NCI-H526 (cell line): ENCODE measurements at places on chromosomes 1 and 21.
A peak's percentile ranks its signal among the peaks of the same experiment; 100 is the strongest.

DNA sequence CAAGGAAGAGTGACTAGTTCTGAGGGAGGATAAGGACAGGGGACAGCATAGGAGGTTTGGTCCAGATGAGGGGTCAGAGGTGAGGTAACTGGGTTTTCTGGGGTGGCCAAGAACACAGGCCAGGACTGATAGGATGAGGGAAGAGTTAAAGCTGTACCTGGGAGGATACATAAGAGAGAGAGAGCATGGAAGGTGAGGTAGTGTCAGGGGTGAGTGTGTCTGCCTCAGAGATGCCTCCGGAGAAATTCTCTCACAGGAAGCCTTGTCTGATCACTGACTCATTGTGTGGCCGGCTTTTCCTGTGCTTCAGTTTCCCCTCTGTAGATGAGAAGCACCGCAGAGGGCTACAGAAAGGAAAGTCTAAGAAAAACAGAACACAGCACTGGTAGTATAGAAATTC is 40.2 kb downstream of the FASLG start:
- DNase-seq, result no peak

- no peak for DNase-seq
Observed at GRCh38 chr1:210841926-210842625, 291.9 kb downstream of the KCNH1 start.

GRCh38 chr1:181163662-181164061 is 75.2 kb downstream of the IER5 start:
- DNase-seq, result no peak

GRCh38 chr1:87728169-87728568 is 399.5 kb downstream of the LMO4 start:
- no peak for DNase-seq

DNA sequence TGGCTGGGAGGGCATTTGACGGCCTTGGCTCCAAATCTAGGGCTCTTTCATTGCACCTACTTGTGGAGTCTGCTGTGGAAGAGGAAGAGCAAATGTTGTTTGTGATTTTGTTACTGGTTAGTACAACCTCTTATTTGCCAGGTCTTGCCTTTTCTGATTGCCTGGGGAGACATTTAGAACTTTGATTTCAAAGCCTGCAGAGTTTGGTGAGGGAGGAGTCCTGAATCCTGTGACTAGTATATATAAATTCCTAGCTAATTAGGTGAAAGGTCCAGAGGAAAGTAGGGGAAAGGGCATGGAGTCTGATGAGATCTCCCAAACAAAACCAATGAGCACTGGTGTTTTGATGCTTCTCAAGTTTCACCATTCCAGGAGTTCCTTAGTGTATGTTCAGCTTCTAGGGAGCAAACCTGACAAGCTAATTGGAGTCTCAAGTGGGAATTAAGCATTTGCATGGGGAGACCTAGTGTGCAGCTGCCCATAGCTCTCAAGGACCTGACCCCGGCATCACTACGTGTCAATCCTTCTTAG is 5.1 kb upstream of the HMGCS2 start:
- DNase-seq, result peak; percentile 9

DNA sequence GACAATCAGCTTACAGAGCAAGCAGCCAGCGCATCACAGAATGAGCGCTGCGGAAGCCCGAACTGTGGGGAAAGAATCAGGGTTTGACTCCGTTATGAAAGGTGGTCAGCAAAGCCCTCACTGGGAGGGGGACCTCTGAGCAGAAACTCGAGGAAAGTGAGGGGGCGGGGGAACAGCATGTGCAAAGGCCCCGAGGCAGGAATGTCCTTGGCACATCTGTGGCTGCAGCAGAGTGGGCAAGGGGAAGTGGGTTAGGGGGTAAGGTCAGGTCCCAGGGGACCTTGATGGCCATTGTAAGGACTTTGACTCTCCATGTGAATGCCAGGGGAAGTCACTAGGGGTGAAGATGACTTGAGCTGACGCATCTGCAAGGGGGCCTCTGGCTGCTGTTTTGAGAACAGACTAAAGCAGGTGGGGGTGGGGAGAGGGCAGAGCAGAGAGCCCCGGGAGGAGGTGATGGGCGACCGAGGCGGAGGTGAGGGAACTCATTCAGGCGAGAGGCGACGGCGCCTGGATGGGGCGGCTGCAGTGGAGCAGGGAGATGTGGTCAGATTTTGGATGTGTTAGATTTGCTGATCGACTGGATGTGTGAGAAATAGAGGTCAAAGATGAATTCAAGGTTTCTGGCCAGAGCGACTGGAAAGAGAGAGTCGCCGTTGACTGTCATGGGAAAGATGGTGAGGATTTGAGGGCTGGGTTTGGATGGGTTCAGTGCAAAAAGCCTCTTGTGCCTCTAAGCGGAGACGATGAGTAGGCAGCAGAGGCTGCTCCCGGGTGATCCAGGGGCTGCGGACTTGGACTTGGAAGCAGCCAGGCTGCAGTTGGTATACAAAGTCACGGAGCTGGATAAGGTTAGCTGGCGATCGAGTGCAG is 108.0 kb upstream of the ZBTB40 start:
- DNase-seq, result no peak

GRCh38 chr21:45556645-45557615 is 14.7 kb upstream of the SLC19A1 start:
- no peak for DNase-seq

DNA sequence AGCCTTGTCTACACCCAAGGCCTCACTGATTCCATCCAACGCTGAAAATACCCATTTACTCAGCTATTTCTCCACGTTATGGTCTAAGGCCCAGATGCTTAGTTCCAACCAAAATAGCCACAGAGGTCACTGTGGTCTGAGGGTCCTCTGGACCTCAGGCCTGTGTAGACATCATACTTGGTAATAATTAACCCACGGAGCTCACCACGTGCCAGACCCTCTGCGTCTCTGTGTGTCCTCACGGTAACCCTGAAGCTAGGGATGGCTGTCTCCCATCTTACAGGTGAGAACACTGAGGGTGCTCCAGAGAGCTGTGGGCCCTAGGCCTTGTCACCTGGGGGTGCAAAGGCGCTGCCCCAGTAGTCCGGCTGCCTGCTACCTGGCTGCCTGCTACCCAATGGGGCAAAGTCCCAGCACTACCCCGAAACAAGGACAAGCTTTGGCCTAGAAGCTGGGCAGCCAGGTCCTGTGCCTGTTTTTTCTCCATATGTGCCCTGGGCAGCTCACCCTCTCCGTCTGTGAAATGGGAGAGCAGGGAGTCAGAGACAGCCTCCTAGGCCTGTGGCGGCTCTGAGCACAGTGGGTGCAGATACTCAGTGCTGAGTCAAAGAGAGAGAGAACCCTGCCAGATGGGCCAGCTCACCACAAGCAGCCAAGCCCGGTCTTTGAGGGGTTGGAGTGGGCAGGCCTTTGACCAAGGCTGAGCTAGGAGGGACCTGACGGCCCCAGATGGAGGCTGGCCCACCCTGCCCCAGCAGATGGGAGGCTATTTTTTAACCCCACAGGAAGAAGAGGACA is 17.0 kb upstream of the RUNX3 start:
- no peak for DNase-seq

DNA sequence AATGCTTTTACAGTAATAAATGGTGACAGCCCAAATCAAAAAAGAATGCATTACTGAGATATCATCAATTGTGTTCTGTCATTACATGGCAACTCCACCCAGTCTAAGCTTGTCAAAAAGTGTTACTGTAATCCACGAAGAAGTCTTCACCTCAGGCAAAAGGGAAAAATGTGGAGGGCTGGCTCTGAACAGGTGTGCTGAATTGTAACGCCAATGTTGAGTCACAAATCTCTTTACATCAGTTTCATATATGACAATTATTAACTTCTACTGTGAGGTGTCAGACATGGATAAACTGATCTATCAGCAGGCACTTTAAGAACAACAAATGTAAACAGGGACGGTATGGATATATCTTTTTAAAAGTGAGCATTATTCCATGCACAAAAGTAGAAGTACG is 98.5 kb upstream of the DMRTA2 start:
- DNase-seq, result no peak

- no peak for DNase-seq
Observed at GRCh38 chr1:181604482-181605249, 121.3 kb downstream of the CACNA1E start.

GRCh38 chr1:152448496-152448895 is 34.4 kb upstream of the CRNN start:
- DNase-seq, result no peak

- DNase-seq, result no peak
Observed at GRCh38 chr1:33443080-33443704, 12.3 kb upstream of the PHC2 start.

GRCh38 chr1:185450917-185451316 is 133.9 kb upstream of the IVNS1ABP start:
- DNase-seq, result no peak

- DNase-seq, result no peak
Observed at GRCh38 chr1:54096877-54097240, 43.5 kb downstream of the TCEANC2 start.

DNA sequence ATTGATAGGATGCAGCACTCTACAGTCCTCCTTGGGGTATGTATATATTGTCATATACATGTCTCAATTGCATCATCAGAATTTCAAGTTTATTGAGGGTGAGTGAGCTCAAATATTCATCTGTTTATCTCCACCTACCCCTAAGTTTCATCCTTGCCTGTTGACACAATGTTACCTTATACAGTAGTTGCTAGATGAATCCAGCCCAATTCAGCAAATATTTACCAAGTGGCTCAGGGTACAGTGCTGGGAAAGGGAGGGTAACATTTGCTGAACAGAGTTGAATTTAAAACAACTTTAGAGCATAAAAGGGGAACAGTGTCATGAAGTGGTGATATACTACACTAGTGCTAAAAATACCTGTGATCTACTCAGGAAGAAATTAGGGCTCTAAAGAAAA is 14.4 kb downstream of the ELAVL4 start:
- no peak for DNase-seq

- DNase-seq, result peak; percentile 57
Observed at GRCh38 chr1:67214420-67215174, 48.3 kb downstream of the IL23R start.

GRCh38 chr1:86218859-86219258 is 62.3 kb upstream of the COL24A1 start:
- no peak for DNase-seq

DNA sequence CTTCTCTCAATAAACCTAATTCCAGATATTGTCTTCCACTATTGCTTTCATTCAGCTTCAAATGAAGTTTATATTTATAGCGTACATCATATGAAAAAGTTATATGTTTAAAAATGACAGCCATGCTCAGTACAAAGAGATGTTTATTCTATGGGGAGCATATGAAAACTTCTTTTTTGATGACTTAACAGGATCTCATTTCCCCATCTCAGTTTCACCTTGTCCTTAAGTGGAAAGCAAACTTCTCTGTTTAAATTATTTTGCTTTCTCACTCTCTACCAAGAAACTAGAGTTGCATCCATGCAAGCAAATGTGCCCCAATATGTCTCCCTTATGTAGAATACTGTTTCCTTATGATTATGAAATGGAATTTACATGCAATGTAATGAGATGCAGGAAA is 799.5 kb upstream of the RGS18 start:
- no peak for DNase-seq

DNA sequence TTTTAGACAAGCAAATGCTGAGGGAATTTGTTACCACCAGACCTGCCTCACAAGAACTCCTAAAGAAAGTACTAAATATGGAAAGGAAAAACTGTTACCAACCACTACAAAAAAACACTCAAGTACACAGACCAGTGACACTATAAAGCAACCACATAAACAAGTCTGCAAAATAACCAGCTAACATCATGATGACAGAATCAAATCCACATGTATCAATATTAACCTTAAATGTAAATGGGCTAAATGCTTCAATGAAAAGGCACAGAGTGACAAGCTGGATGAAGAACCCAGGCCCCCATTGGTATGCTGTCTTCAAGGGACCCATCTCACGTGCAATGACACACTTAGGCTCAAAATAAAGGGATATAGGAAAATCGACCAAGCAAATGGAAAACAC is 529.9 kb upstream of the CAMK1G start:
- no peak for DNase-seq

DNA sequence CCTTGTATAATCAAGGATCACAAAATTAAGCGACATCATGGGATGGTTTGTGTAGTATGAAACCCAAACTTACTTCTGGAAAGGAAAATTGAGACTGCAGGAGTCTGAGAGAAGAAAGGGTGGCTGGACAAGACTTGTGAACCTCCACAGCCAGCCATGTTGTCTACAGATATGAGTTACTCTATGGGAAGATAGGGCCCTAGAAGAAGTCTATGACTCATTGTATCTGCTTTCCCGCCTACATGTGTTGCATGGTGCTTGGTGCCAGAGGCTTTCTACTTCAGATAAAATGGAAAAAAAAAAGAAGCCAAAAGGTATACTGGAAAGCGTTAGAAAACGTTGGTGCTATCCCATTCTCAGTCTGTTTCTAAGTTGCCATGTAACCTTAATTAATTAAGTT is 18.7 kb upstream of the OR6N2 start:
- DNase-seq, result no peak

DNA sequence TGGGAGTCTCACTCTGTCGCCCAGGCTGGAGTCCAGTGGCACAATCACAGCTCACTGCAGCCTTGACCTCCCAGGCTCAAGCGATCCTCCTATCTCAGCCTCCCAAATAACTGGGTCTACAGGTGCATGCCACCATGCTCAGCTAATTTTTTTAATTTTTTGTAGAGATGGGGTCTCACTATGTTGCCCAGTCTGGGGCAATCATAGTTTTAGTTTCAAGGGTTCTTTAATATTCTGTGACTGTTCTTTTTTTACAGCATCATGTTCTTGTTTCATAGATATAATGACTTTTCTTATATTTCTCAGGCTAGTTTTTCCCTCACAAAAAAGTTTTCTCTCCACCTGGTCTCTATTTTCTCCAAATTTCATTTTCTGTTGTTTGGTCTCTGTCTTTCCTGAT is 25.4 kb upstream of the SMYD2 start:
- DNase-seq, result no peak

GRCh38 chr1:8687538-8687937 is 129.9 kb downstream of the RERE start:
- DNase-seq, result no peak

- DNase-seq, result no peak
Observed at GRCh38 chr1:40313958-40314720, 2.9 kb downstream of the COL9A2 start.

- peak; percentile 5 for DNase-seq
Observed at GRCh38 chr1:8409106-8409505, 91.2 kb downstream of the SLC45A1 start.
